GM04503 (cell line): ENCODE measurements at places on chromosomes 1 and 21.

DNA sequence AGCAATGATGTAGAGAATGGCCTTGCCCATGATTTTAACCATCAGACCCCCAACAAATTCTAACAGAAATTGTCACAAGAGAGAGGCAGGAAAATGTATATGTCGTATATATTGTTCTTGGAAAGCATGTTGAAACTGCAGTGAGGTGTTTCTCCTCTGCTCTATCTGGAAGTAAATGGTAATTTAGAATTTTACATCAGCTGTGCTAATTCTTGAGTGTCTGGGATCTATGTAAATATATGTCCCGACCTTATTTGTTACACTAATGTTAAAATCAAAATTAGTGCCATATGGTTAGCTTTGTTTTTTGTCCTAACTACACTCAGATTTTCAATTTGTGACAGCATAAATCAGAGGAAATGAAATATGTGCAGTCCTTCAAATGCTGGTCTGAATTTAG lies 20.5 kb downstream of the ZBTB21 start:
- no peak for DNase-seq

- no peak for DNase-seq
Measured at GRCh38 chr1:53083636-53084588, 21.9 kb downstream of the PODN start.

- no peak for DNase-seq
Measured at GRCh38 chr1:58746757-58747156, 37.1 kb downstream of the JUN start.

DNA sequence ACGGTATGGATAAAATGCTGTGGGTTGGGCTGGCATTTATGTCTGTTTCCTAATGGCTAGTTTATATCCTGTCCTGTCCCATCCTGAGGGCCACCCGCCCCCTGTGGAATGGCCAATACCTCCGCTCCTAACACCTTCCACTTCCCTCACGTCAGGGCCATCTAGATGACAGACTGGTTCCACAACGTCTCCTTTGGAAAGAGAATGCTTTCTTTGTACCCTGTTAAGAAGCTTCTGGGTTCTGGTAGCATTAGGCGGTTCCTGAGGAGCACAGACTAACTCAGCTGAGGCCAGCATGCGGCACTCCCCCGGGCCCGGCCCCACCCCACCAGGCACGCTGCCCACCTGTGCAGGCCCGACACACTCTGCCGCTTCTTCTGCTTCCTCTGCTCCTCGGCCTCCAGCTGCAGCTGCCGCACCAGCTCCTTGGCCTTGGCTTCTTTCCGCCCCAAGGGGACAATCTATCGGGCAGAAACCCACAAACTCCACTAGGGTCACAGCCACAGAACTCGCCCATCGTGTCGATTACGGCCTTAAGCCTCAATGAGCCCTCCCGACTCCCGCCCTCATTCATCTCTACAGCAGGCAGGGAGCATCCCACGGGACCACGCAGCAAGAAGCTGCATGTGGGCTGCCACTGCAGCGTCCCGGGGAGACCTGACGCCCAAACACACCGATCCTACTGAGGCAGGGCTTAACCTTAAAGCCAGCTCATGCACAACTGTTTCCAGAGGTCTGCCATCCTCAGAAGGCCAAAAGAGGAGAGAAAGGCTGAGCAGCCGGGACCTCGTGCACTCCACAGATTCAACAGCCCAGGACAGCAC lies 11.3 kb downstream of the SMIM1 start:
- no peak for DNase-seq

DNA sequence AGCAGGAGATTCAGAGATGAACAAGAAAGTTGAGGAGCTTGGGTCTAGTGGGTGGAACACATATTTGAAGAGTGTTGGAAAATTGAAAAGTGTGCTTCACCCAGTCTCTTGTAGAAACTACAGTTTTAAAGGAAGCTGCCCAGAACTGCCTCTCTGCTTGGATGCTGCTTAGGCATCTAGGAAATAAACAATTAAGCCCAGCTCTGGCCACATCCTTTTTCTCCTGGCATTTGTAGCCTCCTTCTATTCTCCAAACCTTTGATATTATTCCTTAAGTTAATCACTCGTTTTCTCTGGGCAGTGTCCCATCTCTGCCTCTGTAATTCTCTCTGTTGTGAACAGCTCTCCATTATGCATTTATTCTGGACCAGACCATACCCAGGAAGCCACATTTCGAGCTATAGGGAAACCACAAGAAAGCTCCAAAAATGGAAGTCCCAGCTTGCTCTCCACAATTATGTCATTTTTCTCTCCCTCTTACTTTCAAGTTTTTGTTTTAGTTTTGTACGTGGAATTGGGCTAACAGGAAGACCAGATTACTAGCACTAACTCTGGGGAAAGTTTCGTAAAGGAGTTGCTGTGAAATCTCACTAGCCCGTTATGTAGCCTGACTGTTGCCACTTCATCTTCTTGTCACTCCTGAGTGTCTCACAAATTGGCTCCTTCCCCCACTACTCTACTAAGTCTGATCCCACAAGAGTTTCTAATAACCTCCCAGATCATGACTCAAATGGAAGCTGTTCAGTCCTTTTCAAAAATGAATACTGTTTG lies 102.2 kb downstream of the NTMT2 start:
- no peak for DNase-seq

DNA sequence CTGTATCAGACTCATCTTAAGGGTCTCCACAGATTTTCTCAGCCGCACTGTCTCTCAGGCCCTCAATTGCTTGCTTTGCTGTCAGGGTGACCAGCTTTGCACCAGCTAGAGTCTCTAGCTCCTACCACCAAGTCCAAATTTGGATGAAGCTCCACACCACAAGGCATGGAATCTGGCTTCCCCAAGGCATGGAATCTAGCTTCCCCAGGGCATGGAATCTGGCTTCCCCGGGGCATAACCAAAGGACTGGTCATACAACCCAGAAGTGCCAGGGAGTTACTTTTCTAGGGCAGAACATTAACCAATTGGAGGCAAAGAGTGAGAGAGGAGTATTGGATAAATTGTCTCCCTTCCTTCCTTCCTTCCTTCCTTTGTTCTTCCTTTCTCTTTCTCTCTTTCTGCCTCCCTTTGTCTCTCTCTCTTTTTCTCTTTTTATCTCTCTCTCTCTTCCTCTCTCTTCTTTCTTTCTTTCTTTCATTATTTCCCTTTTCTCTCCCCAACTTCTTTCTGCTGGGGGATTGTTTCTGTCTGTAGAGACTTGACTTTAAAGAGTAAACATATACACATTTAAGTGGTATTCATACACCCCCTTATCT lies 76.9 kb upstream of the HAO2 start:
- no peak for DNase-seq

- no peak for DNase-seq
Measured at GRCh38 chr1:100308777-100309176, 42.8 kb downstream of the RTCA start.

DNA sequence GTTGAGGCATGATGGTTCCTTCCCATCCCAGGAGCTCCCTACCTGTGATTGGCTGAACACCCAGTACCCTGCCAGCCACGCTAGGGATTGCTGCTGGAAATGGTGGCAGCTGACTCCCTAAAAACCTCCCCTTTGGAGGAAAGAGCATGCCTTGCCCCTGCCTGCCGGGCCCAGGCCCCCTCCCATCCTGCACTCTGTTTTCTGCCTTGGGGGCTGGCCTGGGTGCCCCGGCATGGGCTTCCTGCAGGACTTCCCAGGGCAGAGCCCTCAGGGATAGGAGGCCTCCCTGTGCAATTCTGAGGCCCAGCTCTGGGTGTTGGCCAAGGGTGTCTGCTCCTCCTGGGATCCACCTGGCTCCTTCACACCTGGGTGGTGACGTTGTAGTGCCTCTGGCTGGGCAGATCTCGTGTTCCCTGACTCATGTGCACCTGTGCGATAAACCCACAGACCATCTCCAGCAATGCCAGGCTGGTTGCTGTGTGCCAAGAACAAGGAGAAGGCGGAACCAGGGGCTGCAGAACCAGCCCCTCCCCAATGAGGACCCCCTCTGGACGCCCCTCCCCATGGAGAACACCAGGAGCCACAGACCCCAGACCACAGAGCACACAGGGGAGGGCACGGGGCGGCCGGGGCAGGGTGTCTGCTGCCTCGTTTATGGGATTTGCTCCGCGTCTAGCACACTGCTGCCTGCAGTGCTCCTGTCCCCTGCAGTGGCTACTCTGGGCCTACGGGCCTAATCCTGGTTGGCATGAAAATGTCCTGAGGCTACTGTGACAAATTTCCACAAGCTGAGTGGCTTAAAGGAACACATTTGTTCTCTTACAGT lies 13.6 kb downstream of the CSTB start:
- no peak for DNase-seq

DNA sequence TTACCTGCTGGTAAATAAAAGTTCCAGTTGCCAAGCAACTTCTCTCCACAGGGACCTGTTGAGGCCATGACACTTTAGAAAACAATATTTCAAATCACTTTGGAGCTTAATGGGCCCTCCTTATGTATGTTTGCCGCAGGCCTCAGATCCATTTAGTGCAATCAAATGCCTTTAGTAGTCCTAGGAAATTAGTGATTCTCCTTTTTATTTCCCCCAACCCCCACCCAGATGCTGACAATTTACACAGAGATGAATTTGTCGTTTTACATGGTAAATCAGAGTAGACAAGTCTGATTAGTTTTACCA lies 83.6 kb downstream of the CLIC4 start:
- DNase-seq = no peak

DNA sequence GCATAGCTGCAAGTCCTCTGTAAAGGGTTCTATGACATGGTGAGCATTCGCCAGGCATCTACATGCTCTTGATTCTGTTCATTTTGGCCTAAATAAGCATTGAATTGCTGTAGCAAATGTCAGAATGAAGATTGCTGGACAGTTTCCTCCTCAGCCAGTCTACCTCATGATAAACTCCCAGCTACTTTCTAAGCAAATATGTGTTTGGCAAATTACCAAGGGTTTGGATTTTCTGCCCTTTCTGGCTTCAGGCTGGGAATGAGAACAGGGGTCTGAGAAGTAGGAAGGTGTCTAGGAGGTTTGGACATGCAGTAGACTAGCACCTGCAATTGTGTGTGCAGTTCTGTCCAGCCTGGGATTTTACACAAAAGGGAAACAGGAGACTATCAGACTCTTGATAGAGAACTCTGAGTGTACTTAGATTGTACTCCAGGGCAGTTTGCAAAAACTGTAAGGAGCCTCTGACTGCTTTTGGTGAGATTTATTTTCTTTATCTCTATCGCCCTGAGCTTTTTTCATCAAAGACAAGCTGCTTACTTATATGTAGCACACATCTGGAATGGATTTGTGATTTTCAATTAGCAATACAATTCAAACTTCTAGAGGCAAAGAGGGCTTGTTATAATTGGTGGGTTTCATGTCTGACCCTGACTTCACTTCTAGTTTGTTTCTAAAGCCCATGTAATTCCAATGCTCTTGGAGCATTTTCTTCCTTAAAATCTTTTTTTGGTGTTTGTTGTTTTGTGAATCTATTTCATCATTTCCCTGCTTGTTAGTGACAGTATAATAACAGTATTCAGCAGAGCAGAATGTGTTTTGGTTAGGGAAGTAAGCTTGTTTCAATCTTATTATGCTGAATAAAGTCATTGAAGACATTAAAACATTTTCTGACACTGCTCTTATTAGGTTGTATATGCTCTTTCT lies 150.8 kb downstream of the VPS13D start:
- no peak for DNase-seq

- DNase-seq = no peak
Measured at GRCh38 chr1:15308621-15309027, 61.6 kb downstream of the FHAD1 start.

GRCh38 chr1:12572522-12572921 lies 45.5 kb downstream of the DHRS3 start:
- DNase-seq = no peak

- DNase-seq = peak; percentile 51
Measured at GRCh38 chr1:26278724-26279455, 996 bp upstream of the SH3BGRL3 start.

DNA sequence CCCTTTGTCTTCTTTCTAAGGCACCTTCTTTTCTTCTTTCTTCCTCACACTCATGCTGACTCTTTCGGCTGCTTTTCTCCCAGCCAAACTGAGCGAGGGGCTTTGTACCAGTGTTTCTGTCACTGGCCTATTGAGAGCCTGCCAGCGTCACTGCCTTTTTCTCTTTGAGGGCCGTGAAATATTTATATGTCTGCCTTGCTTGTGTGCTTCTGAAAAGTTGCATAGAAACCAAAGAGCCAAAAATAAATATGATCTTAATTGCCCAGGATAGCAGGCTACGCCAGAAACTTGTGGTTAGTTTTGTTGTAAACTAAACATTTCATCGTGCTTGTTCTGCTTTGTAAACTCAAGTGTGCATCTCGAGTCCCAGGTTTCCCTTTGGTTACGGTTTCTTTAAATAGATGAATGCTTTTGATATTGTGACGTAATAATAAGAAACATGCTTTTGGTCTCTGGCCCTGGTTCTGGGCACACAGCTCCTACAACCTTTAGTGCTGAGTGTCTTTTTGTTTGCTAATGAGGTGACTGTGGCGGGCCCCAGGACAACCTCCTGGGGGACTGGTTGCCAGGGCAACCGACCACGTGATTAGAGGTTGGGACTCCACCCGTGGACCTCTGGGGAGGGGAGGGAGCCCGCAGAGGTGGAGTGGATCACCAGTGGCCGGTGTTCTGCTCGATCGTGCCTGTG lies 10.8 kb downstream of the SLC37A1 start:
- peak; percentile 23 for DNase-seq

DNA sequence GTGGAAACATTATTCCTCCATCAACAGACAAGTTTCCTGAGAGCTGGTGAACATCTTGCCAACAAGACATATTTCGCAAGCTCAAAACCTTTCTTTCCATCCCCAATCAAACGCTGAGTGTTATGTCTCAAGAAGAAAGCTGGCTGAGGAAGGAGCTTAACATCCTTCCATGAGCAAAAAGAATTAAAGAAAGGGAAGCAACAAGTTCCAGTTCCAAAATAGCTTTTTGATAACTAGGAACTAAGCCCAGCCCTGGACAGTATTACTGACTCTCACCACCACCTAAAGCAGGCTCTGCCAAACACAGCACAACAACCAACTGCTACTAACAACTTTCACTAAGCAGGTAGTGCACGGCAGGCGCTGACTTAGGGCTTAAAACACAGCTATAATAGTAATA lies 50.2 kb downstream of the CAPZB start:
- DNase-seq = peak; percentile 77

- no peak for DNase-seq
Measured at GRCh38 chr1:48523558-48523957, 51.6 kb upstream of the SPATA6 start.

- no peak for DNase-seq
Measured at GRCh38 chr1:169892176-169892926, 1.3 kb downstream of the SCYL3 start.

GRCh38 chr1:54384918-54385726 lies 21.1 kb downstream of the SSBP3 start:
- no peak for DNase-seq

GRCh38 chr1:59333626-59334277 lies 36.9 kb downstream of the FGGY start:
- DNase-seq = no peak

GRCh38 chr1:71047635-71048607 lies at the start of gene PTGER3:
PTGER3 (minus strand) TSS chr1:71047816; CDS start chr1:71047577, 239 bp downstream.
- no peak for DNase-seq
